ENCODE measurements at places on chromosomes 11 and 22.

- no peak for DNase-seq
Measured at GRCh38 chr11:9719566-9720289, 55.9 kb downstream of the SWAP70 start.

DNA sequence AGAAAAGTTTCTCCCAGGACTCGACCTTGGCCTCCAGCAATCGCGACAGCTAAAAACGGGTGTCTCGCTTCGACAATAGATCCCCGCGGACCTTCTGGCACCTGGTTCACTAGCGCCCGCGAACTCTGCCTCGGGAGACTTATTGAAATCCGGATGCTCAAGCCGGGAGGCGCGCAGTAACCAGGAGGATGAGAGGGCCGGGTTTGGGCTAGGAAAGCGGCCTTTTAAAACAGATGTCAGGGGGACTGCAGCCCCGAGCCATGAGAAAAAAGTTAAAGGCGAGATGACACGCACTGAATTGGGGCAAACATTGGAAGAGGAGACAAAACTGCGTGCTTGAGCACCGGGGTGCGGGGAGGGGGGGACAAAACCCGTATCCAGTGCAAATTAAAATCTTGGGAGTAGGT lies 637 bp upstream of the ZBTB16 start:
- DNase-seq, result no peak

DNA sequence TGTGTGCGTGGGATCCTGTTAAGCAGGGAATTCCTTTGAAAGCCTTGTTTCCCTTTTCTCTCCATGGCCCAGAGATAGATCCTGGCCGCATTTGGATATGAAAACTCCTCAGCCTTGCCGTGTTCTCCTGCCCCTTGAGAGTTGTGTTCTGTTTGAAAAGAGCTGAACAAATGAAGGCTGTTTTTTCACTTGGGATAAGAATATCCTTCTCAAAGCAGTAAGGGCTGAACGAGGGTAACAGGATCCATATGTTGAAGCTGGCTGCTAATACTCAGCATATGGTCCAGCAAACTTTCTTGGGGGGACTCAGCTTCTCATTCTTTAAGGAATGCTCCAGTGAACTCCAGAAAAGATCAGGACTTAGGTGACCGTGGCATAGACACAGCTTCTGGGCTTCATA lies 114.5 kb upstream of the TTC12 start:
- DNase-seq, result no peak

DNA sequence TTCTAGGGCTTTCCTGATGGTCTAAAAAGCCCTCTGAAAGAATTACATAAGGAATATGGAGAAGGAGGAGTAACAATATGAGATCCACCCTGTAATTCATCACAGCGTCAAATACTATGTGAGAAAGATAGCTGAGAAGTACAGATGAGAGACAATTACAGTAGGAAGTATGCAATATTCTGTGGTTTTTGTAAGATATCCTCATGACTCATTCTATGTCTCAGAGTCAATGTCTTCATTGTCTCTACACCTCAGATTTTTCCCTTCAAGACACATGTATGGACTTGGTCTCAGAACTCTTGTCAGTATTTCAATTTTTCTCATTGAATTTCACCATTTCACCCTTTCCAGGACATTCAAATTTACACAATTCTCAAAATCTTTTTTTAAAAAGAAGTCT lies 343.3 kb upstream of the CTSC start:
- no peak for DNase-seq

DNA sequence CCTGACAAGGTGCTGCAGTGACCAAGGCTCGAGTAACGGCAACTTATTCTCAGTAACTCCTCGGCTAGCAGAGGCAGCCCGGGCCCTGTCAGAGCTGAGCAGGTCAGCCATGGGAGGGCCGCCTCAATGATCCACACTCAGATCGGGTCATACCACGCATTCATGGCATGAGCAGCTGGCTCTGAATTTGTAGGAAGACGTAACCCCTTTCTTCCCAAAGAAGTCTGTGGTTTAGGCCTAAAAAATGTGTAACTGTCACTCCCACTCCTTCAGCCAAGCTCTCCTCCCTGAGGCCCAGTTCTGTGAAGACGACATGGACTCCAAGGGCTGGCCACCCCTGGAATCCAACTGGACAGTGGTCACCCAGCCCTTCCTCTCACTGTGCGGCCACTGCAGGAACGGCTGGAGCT lies 30.0 kb downstream of the PPP2R1B start:
- no peak for DNase-seq

Measured in CD8-positive, alpha-beta memory T cell (primary cell).